Hematopoietic multipotent progenitor cell (in vitro differentiated cells): ENCODE measurements at places on chromosomes 12 and 14. TPM values are rescaled to one million over a fixed set of nuclear protein-coding genes. Genes with fewer than 3 reads are reported as not detected.

The CABP1 gene
- total RNA-seq: under 0.01 TPM

The CELA1 gene
- not detected for total RNA-seq

The PLCZ1 gene
- total RNA-seq: not detected

The ST8SIA1 gene
- 0.54 TPM for total RNA-seq

The RDH16 gene
- total RNA-seq: under 0.01 TPM

The AQP2 gene
- under 0.01 TPM for total RNA-seq

- no peak for DNase-seq
These were observed 80.5 kb upstream of the RPH3A start for GRCh38 chr12:112711026-112711425.

GRCh38 chr12:119949145-119949544, 39.9 kb upstream of the BICDL1 start:
- no peak for DNase-seq

GRCh38 chr14:24873551-24873950, 176.4 kb downstream of the STXBP6 start:
- DNase-seq: no peak
